Activated CD4-positive, alpha-beta T cell treated with anti-CD3 and anti-CD28 coated beads, Interleukin-2, amount 50 U/mL, for 16 hours (primary cell): ENCODE measurements at places on chromosomes 3 and 15.

DNA sequence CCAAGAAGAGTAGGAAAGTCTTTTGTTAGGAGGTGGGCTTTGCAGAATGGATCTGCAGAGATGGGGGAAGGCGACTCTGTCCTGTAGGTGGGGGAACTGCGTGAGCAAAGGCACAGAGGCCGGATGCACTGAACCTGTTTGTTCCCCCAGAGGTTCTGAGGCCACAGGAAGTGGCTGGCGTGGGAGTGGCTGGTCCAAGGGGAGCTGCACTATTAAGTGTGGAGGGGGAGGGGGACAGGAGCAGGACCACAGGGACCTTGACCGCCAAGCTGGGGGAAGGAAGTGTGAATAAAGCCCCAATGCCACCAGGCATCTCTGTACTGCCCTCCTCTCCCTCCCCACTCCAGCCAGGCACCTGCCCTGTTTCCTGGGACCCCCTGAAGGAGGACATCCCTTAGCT lies 51.8 kb downstream of the CYP11A1 start:
- peak; percentile 21 for DNase-seq

- no peak for DNase-seq
These were observed 73.6 kb downstream of the ETV5 start for GRCh38 chr3:186035277-186035676.

DNA sequence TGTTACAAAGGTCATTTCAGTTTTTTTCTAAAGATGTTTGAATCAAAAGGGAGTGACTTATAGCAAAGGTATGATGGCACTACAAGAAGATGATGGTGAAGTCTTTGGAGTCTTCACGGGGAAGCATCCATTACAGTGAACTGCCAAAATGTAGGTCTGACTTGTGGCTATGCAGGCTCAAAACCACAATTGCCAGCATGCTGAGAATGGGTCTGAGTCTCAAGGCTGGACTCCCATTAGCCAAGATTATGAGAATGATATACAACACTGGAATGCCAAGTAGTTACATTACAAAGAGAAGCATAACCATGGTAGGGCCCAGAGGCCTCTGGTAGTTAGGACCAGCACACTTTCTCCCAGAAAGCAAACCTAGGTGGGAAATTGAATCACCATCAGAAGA lies 194.2 kb downstream of the MTHFS start:
- DNase-seq = no peak

DNA sequence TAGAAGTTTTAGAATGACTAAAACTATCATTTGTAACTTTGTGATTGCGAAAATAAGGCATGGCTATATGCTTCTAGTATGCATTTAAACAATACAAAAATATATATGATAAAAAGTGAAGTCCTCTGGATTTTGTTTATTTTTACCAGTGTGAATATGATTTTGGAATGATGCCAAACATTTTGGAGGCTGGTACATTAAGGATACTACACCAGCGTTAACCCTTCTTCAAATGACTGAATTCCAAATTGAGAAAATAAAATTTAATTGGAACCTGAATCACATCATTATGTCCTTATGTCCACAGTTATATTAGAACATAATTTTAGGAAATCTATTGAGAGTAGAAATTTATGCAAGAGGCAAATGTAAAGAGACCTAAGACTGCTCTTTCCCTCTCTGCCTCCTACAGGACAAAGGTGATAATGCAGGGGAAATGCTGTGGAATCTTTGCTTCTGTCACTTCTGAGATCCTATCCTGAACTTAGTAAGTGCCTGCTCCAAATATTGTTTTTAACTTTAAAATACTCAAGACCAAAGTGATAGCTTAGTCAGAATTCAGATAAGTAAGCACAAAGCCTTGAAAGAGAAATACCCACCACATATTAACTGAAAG lies 121.1 kb upstream of the NANOGP8 start:
- peak; percentile 21 for DNase-seq

DNA sequence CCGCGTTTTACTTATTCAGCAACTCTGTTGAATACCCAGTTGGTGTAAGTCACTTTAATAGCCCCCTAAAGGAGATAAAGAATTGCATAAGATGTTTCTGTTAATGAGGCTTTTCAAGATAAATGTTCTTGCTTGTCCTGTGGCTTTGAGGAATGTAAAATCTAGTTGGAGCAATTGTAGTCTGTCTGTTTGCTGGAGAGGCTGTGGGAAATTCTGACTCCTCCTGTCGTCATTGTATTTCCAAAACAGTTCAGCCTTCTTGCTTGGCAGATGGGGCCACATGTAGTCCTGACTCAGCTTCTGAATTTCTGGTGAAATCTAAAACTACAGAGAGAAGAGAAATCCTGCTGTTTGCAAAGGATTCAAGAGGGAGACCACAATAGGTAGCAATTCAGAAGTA lies 114.4 kb downstream of the RYR3 start:
- DNase-seq = no peak

DNA sequence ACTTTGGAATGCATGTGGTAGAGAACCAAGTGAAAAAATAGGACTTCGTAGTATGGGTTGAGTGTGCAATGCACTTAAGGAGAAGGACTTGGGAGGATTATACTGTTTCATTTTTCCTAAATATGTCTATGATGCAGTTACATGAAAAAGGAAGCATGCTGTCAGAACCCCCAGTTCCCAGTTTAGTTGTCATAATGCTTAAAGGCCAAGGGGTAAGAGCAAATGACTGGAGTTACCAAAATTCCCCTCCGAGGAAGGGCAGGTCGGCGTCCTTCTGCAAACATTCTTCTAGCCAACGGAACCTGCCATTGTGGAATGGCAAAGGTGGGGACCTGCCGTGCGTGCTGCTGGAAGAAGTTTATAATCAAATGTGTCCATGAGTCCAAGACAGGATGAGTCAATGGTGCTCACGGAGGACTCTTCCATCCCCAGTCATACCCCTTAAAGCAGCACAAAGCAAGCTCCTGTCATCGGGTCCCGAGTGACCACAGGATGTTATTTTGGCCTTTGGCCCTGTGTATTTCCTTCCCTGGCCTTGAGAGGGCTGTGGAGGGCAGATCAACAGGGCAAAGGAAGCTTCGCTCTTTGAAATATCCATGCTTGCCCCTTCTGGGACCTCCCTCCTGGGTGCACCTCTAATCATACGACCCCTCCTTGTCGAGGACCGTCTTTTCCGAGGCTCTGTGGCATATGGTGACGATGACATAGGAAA lies 93.2 kb downstream of the SLCO3A1 start:
- no peak for DNase-seq

- DNase-seq = no peak
These were observed 619.8 kb downstream of the TBL1XR1 start for GRCh38 chr3:176577447-176577846.

DNA sequence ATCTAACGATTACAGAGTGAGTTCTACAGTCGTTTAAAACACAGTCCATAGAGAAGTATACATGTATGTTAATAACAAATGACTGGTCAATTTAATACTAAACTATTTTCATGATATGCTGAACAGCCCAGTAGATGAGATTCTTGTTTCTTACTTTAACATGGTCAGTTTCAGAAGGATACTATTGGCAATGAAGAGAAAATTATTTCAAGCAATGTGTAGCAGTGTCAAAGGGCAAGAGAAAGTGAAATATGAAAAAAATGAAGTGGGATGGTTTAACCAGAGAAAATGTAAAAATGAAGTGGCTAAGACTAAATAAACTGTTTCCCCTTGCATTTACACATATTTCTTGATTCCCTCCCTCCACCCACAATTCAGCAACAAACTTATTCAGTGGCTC lies 192.1 kb upstream of the TTC14 start:
- DNase-seq = no peak
